Cardiac muscle cell (in vitro differentiated cells and primary cell): ENCODE measurements at places on chromosomes 16 and 17.
A peak's percentile ranks its signal among the peaks of the same experiment; 100 is the strongest.

GRCh38 chr17:57810721-57811637 is 38.9 kb downstream of the MRPS23 start:
- DNase-seq = no peak

DNA sequence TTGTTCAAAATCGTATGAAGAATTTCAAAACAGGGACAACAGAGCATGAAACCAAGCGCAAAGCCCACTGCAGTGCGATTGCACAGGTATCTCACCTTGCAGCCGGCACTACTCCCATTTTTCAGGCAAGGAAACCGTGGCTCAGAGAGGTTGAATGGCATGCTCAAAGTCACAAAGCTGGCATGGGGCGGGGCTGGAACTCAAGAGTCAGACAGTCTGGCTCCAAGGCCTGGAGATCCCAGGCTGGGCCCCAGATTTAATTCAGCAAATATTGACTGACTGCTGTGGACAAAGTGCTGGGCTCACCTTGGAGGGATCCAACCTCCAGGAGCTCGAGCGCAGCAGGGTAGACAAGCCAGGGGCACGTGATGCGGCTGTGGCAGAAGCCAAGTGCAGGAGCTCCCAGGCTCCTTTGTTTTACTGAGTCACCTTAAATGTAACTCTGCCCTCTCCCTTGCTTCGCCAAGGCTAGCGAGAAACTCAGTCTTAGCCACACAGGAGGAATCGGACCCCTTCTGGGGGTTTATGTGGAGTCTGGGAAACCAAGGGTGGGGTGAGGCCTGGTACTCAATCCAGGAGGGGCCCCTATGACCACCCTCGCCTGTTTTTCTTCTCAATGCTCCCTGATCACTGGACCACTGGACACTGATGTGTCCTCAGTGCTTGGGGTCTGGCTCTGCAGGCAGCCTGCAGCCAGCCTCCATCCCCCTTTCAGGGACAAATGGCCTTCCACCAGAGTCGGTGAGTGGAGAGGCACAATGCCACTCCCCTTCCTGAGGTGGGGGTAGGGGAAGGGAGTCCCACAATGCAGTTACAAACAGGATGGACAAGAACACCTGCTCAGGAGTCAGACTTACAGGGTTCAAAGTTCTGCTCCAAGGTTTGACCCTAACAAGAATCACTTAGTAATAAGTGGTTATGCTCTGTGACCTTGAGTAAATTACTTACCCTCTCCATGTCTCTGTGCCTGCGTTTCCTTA is 3.9 kb upstream of the SPATA20 start:
- DNase-seq = no peak

DNA sequence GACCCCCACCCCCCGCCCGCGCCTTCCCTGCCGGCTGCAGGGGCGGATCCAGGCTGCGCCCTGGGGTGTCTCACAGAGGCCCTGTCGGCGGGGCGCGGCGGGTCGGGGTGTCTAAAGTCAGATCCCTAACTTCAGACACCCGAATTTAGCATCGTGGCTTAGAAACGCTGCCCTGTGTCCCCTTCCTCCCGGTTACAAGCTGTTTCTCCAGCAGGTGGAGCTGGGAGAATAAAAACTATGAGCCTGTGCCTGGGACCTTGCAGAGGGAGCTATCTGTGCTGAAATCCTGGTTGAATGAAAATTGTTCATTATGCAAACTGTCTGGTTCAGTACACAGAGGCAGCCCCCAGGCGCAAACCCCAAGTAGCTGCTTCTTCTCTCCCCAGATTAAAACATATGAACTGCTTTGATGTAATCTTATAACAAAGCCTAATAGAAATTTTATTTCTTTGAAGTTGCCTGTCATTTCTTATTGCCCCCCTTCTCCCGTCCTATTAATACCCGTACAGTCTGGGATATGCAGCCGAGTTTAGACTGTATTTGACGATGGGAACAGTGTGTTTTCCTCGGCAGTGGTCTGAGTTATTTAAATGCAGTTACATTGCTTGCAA is 79.0 kb downstream of the RPA1 start:
- DNase-seq = peak; percentile 84

DNA sequence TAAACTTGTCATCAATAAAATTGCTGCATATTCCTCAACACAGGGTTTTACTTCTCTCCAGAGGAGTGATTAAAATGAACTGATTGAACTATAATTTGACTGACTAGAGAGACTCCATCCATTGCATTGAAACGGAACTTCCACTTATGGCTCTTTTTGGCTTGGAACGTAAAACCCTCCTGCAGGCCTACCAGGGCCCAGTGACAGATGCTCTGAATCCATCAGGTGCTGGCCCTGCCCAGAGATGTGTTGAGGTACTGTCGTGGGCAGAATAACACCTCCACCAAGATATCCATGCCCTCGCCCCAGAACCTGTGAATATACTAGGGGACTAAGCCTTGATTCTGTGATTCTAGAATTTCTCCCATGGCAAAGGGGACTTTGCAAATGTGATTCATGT is 45.4 kb downstream of the CBLN1 start:
- no peak for DNase-seq

- DNase-seq = no peak
These were observed 26.9 kb upstream of the SUPT4H1 start for GRCh38 chr17:58378733-58379510.

DNA sequence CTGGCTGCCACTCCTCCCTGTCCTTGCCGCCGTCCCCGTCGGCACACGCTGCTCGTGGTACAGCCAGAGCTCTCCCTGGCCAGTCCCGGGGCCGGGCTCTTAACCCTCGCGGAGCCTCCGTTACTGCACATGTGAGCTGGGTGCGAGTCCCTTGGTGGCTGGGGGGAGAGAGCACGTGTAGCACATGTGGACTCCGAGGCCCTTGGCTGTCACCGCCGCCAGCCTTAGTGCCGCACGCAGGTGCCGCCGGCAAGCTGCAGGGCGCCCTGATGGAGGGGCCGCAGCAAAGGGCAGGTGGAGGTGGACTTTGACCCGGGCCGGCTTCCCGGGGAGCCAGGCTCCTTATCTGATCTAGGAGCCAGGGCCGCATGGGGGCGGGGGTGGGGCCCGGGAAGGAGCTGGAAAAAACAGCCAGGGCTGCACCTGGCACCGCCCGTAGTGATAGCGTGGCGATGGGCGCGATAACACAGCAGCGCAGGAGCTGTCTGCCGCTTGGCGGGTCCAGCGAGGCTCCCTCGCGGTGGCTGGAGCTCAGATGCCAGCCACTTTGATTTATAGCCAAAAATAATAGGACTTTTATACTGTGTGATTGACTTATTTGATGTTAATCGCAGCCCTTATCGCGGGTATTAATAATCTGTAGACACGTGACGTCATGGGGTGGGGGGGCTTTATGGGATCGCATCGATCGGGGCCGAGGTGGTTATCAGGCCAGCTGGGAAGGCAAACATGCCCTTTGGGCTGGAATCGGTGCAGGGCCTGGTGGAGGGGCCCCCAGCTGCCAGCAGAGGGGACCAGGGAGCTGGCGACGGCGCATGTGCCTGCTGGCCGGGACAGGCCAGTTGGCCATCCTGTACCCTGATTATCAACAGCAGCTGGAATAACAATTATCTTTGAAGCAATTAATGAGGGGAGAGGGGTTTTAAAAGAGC is 35.1 kb downstream of the ZFPM1 start:
- no peak for DNase-seq

DNA sequence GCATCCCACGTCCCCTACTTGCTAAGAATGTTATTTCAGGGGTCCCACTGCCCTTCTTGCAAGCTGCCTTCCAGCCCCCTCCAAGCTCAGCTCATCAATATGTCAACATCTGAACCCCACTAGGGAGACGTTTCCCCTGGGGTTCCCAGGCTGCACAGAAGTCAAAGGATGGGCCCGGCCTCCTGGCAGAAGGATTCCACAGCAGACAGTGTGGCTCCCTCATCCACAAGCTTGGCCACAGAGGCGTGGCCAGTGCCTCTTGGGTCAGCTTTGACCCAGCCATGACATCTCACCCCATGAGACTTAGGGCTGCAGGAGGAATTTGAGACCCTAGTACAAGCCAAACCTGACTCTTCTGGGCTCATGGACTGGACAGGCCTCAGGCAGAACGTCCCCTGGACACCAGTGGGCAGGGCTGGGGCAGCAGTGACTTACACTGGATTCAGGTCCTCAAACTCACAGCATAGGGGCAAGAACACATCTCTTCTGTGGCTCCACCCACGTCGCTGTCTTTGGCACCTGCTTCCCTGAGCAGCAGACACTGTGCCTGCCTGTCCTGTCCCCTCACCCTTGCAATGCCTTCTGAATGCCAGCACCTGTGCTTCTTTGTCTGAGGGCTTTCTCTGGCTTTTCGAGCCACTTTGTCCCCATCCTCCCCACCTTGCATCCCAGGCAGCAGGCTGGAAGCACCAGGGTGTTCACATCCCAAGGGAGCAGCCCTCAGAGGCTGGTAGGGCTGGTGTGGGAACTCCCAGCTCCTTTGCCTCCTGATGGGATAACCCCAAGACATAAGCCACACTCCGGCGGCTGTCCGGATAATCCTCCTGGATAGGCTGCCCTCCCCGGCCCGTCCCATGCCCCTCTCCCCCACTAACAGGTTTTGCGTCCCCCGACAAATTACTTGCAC is 56.0 kb upstream of the ENPP7 start:
- no peak for DNase-seq

DNA sequence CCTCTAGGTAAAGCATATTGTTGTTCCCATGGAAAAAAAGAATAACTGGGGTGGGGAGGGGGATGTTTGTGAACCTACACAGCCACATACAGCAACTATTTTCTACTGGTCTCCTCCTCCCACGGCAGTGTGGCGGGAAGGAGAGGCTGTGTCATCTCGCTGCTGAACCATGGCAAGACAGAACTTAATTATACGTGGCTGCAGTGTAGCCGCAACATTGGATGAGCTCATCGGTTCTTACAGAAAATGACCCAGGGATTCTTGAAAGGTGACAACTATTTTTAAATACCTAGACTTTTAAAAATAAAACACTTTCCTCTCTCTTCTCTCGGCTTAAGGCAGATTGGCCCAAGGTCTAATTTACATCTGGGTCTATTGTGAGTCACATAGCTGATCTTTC is 19.8 kb upstream of the TEKT3 start:
- DNase-seq = no peak
